Renal cortical epithelial cell (primary cell): ENCODE measurements at places on chromosomes 7 and 10.

GRCh38 chr7:32347244-32347828, 142.8 kb downstream of the LSM5 start:
- DNase-seq: peak; percentile 4

- DNase-seq: no peak
These were observed 58.8 kb downstream of the CAV1 start for GRCh38 chr7:116583653-116584052.

GRCh38 chr10:68562661-68563570, 2.8 kb downstream of the TET1 start:
- DNase-seq: no peak

GRCh38 chr7:37394158-37394557, 54.5 kb downstream of the ELMO1 start:
- DNase-seq: no peak

GRCh38 chr10:109913306-109913892, 9.9 kb downstream of the XPNPEP1 start:
- peak; percentile 60 for DNase-seq

GRCh38 chr7:149867762-149868622, 5.8 kb upstream of the ATP6V0E2 start:
- DNase-seq: no peak

GRCh38 chr10:18010050-18010449, 58.3 kb downstream of the SLC39A12 start:
- peak; percentile 13 for DNase-seq

DNA sequence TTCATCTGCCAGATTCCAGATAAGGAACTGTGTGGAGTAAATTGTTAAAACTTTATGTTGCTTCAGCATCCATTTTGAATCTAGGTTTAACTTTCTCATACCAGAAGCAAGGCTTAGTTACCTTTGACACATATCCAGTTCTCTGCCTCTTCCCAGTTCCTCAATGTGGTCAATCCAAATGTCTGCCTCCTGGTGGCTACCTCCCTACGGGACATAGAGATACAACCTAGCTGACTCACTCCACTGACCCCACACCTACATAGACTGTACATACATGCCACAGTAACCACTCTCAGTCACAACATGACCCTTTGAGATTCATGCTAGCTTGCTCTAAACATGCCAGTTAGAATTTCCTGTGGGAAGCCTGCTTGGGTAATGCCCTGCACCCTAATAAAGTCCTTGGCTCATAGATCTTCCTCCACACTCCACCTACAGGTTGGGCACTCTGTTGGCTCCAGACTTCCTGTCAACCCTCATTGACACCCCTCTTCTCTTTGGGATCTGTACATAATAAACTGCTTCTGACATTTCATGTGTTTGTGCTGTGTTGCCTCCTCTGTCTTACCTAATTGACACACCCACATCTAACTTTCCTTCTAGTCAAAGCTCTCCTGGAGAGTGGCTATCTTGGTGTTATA, 278.1 kb downstream of the HTR7 start:
- peak; percentile 37 for DNase-seq

DNA sequence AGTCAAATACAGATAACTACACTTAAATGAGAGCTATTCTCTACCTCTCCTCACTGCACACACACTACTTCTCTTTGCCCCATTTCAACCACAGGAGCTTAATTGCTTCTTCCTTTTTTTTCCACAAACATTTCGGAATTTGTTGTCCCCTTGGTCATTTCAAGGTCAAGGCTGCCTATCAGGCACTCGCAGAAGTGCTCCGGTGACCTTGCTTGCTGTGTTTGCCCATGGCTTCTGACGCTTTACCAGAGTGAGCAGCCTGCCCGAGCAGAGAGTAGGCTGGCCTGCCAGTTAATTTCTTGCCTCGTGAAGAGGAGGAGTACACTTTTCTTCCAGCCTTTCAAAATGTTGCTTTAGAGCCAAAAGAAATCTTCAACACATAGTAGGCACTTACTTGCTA, 297.1 kb upstream of the LRGUK start:
- DNase-seq: no peak

DNA sequence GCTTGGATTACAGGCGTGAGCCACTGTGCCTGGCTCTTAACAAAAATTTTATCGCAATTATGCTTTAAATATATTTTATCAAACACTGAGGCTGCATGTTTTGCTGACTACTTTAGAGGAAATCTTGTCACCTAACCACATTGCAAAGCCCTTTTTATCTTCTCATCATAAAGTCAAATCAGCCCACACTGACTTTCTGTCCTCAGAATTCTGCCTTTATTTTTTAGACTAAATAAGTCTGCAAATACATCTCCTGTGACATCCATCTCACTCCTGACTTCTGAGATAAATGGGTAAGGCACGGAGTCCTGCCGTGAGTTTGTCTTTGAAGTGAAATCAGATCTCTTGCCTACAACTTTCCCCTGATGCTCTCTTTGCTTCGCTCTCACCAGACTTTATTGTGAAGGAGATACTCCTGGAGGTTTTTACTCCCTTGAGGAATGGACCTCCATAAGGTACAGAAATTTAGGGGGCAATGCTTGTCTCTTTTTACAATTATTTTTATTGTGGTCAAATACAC, 23.5 kb upstream of the UCMA start:
- no peak for DNase-seq

DNA sequence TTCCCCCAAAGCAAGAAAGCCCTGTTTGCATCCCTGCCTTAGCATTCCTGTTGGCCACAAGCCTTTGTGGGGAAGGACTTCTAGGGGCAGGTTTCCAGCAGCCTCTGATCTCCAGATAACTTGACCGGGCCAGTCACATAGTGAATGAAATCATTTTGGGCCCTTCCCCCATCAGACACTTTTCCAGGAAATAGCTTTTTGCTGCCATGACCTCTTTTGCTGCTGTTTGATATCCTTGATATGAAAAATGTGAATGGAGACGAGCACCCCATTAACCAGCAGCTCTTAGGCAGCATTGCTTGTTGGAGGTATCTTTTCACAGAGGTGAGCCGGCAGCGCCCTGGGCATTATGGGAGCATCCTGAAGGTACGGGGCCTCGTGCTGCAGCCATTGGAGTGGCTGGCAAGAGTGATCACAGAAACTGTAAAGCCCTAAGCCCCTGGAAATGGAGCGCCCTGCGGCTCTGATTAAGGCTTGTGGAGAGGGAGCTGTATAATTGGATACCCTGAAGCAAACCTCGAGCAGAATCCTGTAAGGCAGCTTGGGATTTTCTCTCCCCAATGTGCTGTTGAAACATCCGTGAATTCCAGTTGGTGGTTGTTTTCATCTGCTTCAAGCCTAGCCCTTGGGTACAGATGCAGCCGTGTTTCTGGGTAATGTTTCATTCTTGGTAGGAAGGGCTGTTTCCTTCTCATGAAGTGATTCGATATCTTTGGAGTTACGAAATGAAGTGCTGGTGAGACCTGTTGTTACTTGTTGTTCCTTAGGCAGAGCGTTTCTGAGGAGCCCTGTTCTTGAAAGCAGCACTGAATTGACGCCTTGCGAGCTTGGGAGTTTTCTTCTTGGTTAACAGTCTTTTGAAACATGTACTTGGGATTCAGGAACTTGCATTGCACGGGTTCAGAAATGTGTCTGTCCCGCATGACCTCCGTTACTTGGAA, 179.0 kb downstream of the PTEN start:
- peak; percentile 56 for DNase-seq

- DNase-seq: no peak
These were observed 30.1 kb upstream of the TNPO3 start for GRCh38 chr7:129084801-129085551.

GRCh38 chr10:31697271-31698180, 231.1 kb downstream of the ARHGAP12 start:
- peak; percentile 25 for DNase-seq

DNA sequence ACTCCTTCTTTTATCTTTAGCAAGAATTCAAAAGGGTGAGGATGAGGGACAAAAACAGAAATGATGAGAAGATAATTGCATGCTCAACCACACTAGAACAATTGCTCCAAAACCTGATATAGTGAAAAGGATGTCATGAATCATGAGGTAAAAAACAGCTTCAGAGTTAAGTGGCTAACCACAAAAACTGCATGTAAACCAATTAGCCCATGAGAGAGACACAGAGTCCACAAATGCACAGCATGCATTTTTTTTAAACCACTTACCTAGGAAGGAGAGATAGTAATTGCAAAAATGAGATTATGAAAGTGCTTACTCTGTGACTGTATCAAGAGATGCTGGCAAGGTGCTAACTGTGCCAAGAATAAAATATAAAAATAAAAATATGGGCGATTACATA, 132.9 kb downstream of the MBL2 start:
- DNase-seq: peak; percentile 11

- no peak for DNase-seq
These were observed 107.8 kb downstream of the SRI start for GRCh38 chr7:88111954-88112471.

DNA sequence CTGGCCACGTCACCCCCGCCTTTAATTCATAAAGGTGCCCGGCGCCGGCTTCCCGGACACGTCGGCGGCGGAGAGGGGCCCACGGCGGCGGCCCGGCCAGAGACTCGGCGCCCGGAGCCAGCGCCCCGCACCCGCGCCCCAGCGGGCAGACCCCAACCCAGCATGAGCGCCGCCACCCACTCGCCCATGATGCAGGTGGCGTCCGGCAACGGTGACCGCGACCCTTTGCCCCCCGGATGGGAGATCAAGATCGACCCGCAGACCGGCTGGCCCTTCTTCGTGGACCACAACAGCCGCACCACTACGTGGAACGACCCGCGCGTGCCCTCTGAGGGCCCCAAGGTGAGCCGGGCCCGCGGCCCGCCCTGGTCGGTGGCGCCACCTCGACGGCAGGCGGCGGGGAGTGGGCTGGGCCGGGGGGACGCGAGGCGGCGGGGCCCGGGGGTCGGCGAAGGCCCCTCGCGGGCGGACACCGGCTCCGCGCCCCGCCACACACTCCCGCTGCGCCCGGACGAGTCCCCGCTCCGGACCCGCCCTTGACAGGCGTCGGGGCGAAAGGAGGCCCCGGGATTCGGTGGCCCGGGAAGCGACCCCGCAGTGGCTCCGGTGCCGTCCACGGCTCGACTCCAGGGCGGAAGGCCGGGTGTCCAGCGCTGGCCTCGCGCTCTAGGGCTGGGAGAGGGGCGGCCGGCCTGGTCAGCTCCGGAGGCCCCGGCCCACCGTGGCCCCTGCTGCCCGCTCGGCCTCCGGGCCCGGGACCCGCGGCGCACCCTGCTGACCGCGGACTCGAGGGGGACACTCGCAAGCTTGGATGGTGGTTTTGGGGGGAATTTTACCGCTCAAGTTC, 557 bp downstream of the BAG3 start:
- no peak for DNase-seq

GRCh38 chr10:15802375-15802949, 57.8 kb downstream of the MINDY3 start:
- DNase-seq: no peak

GRCh38 chr7:29945259-29945809, 44.3 kb downstream of the SCRN1 start:
- peak; percentile 18 for DNase-seq

DNA sequence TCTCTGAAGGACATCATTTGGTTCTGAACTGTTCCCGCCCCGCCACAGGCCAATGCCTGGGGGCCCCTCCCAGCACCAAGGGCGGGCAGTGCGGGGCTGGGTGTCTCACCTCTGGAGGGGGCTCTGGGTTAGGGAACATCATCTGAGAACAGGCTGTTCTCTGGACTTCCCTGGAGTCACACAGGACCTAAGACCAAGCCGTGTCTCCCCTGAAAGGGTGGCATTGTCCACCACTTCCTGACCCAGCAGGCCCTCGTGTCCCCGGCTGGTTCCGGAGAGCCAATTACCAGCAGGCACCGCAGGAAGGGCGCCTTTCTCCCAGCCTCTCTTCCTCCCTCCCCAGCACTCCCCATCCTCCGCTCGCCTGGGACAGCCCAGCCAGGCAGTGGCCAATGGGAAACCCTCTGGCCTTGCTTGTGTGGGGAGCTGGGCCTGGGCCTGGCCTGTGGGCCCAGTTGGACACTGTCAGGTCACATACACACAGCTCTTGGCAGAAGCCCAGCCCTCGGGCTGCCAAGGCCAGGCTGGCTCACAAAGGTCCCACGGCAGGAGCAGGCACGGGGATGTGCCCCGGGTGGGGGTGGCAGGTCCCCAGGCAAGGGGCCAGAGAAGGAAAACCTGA, 119.5 kb downstream of the SPDYE5 start:
- DNase-seq: peak; percentile 35

GRCh38 chr7:69060516-69060915, 537.8 kb upstream of the AUTS2 start:
- DNase-seq: no peak

DNA sequence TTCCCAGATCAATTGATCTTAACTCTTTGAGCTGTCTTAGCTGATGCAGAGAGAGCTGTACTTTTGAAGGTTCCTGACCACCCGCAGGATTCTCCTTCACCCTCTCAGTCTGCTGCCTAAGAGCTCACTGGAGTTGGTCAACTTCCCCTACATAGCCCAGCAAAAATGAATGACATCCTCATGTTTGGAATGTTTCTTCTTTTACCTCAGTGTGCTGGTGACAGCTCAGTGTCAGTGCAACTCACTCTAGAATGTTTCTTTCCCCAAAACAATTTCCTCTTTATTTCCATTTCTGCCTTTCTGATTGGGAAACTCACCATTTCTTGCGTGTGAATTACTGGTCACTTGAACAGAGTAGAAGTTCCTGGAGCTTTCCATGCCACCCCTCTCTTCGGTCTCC, 48.7 kb downstream of the LSMEM1 start:
- no peak for DNase-seq

- DNase-seq: peak; percentile 1
These were observed 162.6 kb upstream of the GDF10 start for GRCh38 chr10:47137311-47137851.

GRCh38 chr7:32137059-32137458, 66.9 kb upstream of the PDE1C start:
- no peak for DNase-seq

- DNase-seq: no peak
These were observed 65.1 kb downstream of the CTBP2 start for GRCh38 chr10:125095228-125095627.

DNA sequence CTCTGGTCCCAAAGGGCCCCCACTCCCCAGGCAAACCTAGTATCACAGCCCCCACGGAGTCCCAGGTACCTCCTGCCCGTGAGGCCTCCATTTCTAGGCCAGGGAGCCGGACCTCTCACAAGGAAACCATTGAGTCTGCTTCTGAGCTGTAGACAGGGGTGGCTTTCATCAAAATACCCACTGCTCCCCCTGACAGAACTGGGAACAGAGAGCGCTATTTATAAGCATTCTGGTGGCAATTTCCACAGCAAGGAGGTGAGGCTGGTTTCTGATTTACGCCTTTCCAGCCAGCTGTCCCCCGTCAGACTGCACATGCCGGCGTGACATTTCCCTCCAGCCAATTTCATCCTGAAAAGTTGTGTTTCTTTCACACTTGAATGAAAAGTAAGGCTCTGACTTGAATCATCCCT, 407.5 kb upstream of the PRKCQ start:
- no peak for DNase-seq

GRCh38 chr7:135308583-135309327, 75.1 kb downstream of the STRA8 start:
- DNase-seq: no peak

GRCh38 chr10:18753312-18753895, 94.2 kb downstream of the ARL5B start:
- no peak for DNase-seq

- DNase-seq: peak; percentile 10
These were observed 1.5 kb upstream of the HECW1 start for GRCh38 chr7:43110791-43111535.

GRCh38 chr7:100489824-100490223, 6.1 kb downstream of the NYAP1 start:
- peak; percentile 47 for DNase-seq
